Smooth muscle cell of bladder (primary cell): ENCODE measurements at places on chromosomes 6 and 20. TPM values are rescaled to one million over a fixed set of nuclear protein-coding genes. Genes with fewer than 3 reads are reported as not detected.

Gene C20orf141
- total RNA-seq, result 0.37 TPM in 1 of 2 replicates, not detected in the other

Gene CYP39A1
- total RNA-seq, result 14.7 and 22.6 TPM in 2 replicates

Gene SCAF8
- 18.6 and 24.1 TPM in 2 replicates for total RNA-seq

Gene KIAA0408
- 0.37 and 0.71 TPM in 2 replicates for total RNA-seq

Gene EEF1A1
- 29,363 and 32,567 TPM in 2 replicates for total RNA-seq

Gene DNAH8
- 0.09 TPM in 1 of 2 replicates, not detected in the other for total RNA-seq

Gene TSPO2
- total RNA-seq, result not detected in 2 replicates

Gene MCHR2
- not detected in 2 replicates for total RNA-seq

Gene NDUFAF5
- total RNA-seq, result 10.8 and 14.7 TPM in 2 replicates

Gene TPD52L1
- 9.7 and 31.2 TPM in 2 replicates for total RNA-seq

Gene NKX2-4
- total RNA-seq, result not detected in 2 replicates

Gene ABHD16B
- total RNA-seq, result not detected in 2 replicates
